ENCODE measurements at places on chromosomes 13 and 19.
A peak's percentile ranks its signal among the peaks of the same experiment; 100 is the strongest.

- DNase-seq, result no peak
Observed at GRCh38 chr13:41491436-41491835, 34.1 kb downstream of the RGCC start.

- no peak for DNase-seq
Observed at GRCh38 chr13:70849222-70849621, 741.0 kb upstream of the KLHL1 start.

DNA sequence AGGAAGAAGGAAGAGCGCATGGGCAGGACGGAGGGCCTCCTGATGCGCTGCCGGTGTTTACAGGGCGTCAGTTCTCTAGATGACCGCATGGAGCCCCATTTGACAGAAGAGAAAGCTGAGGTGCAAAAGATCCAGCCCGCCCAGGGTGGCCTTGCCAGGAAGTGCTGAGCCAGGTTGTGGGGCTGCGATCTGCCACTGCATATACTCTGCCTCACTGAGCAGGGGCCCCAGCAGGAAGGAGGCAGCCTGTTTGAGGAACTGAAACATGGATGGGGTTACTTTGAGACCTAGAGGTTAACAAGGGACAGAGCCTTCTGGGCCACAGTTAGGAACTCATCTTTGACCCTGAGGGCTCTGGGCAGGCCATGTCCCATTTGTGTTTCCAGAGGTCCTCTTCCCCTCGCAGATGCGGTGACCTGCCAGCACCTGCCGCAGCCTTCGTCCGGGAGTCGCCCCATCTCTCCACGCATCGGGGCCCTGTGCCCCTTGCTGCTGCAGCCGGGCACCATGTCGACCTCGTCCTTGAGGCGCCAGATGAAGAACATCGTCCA lies 3.2 kb downstream of the EPN1 start:
- no peak for DNase-seq

DNA sequence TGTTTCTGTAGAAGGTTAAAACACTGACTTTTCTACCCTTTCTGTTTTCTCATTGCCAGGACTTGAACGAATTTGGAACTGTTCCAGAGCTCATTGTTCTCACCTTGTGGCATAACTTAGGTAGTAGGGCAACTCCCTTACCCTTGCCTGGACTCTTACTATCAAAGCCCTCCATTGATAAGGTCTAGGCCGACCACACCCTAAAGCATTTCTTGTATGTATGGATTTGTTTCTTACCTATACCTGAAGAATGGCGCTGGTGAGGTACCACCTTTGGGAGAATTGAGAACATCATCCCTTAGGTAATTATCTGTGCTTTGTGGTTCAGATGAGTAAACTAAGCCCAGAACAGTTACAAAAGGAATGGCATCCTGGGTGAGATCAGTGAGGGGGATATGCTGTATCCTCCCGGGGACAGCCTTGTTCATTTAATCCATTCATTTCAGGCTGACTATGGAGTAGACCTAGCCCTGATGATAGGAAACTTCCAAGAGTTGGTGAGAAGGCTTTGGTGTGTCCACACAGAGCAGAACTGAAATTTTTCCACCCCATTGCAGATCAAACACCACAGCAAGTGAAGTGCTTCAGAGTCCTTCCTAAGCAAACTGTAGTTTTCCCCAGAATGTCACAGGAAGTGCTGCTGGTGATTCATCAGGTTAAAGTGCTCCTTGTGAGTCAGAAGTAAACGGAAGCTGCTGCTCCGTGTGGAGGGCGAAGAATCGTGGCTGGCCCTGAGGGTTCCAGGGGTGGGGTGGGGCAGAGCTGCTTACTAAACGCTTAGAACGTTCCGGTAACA lies 113.0 kb downstream of the TEX26 start:
- no peak for DNase-seq

DNA sequence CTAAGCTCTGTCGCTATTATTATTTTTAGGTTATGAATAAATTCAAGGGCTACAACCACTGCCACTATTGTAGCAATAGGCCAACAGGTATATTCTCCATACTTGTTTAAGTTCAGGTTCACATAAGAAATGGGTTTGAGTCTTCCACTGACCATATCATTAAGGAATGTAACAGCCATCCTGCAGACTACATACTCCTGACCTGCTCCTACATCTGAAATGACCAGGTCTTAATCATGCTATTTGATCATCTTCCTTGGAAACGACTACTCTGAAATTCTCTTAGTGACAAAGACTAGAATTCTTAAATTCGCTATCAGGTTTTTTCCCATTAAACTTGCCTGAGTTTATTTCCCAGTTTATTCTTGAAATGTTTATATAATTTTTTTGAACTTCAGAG lies 66.8 kb downstream of the IPO5 start:
- DNase-seq, result no peak

DNA sequence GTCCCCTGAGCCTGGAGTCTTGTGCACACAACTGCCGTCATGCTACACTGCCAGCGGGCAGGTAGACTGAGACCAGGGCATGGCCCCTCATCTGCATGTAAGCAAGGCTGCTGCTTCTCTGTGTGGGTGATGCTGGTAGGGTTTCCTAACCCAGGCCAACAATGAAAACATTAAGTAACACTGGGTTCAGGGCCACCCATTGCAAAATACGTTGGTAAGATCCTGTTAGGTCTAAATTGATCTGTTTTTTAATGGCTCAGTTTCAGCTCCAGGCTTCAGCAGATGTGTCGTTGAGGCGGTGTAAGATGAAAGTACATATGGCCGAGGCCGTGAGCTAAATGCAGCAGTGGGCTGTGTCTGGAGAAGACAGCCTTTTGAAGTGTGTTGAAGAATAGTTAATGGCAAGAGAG lies 383.4 kb downstream of the IRS2 start:
- no peak for DNase-seq

DNA sequence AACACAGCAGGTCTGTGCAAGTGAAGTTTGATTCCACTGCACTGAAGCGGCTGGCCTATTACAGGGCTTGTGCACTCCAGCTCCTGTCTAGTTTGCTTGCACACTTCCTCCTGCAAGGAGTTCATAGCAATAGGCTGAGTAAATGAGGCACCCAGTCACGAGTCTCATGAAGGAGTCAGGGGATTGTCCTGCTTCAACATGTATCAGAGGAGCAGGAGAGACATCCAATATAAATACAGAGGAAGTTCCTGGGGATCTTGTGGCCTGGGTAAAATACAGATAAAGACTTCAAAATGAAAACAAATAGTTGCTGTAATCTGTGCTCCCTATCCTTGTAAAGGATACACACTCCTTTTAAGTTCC lies 259.9 kb downstream of the SLITRK1 start:
- DNase-seq, result no peak

- DNase-seq, result peak; percentile 88
Observed at GRCh38 chr19:33430674-33431277, 57.3 kb downstream of the CEBPG start.

GRCh38 chr13:48400090-48400694 lies 12.7 kb downstream of the LPAR6 start:
- no peak for DNase-seq

- DNase-seq, result no peak
Observed at GRCh38 chr13:33934951-33935371, 117.0 kb downstream of the RFC3 start.

- DNase-seq, result no peak
Observed at GRCh38 chr13:24251525-24251924, 57.9 kb upstream of the C1QTNF9 start.

DNA sequence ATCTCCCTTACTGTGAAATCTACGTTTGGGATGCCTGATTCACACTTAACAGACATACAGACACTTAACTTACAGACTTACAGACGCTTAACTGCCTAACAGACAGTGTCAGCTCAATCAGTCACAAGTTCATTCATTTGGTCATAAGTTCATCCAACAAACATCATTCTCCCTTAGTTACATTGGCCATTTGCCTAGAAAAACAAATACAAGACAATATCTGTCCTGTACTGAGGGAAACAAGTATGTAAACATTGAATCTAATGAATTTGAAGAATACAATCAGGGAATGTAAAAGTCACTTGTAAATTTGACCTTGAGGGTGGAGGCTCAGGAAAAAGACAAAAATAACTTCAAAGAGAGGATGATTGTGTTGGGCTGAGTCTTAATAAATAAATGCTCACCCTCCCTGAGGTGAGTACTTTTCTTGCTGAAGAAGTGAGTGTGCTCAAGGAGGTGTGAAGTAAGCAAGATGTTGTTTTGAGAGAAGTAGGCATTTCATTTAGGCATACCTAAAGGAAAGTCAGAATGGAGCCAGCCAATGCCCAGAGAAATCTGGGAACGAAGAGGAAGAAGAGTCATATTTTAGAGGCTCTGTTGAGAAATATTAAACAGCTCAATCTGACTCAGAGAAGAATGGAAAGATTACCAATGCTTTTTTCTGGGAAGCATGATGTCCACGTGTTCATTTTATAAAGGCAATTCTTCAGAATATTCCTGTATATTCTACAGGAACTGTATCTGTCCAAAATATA lies 958.4 kb upstream of the SLC10A2 start:
- no peak for DNase-seq

DNA sequence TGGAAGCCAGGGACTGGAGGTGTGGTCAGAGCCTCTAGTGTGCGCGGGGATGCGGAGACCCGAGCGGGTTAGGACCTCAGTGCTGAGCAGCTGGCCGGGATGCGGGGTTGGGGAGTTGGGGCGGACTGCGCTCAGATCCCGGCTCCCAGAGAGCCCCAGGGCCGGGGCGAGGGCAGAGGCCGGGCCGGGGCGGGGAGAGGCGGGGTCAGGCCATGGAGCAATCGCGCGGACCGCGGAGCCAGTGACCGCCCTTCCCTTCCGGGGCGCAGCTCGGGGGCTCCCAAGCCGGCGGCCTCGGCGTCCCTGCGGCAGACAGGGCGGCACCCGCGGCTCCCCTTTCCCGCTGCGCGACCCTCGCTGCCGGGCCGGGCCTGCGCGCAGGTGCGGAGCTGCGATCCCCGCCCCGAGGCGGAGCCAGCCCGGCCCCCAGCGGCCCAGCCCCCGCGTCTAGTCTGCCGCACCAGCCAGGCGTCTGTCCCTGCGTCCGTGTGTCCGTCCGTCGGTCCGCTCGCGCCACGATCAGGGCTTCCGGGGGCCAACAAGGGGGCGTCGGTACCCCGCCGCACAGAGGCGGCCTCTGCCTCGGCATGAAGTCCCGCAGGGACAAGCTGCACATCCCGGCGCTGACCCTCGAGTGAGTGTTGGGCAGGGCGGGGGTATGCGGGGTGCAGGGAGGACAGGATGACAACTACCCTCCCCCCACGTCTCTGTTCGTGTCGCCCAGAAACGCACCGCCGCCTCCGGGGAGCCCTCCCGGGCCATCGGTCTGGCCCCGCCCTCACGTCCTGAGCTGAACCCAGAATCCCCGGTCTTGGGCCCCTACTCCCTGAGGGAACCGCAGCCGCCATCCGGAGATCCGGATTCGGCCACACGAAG lies 12.4 kb downstream of the MAST3 start:
- DNase-seq, result peak; percentile 63

DNA sequence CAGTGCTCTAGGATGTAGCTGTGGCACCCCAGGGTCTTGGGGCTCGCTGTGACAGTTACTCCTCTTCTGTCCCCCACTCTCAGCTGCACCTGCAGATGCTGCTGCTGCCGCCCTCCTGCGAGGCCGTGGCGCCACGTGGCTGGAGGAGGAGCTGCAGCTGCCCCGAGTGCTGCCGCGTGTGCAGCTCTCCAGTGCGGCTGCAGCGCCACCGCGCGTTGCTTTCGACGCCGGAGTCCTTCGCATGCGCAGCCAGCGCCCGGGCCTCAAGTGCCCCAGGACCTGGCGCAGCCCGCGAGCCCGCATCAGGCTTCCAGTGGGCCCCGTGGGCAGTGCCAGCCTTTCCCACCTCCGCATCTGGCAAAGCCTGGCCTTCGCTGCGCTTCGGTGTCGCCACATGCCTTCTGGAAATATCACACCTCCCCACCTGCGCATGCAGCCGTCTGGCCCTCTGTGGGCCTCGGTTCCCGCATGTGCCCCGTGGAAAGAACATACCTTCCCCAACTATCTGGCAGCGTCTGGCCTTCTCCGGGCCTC lies 692 bp upstream of the ZNF580 start:
- DNase-seq, result no peak

Data from WERI-Rb-1 (cell line).